ENCODE measurements at places on chromosomes 3 and 15.

GRCh38 chr3:38601956-38602550, 47.4 kb downstream of the SCN5A start:
- DNase-seq = no peak

- DNase-seq = no peak
Observed at GRCh38 chr3:130658678-130659077, 88.0 kb downstream of the PIK3R4 start.

GRCh38 chr3:3053974-3054373, 56.2 kb downstream of the IL5RA start:
- no peak for DNase-seq

GRCh38 chr15:52800828-52801747, 11.0 kb upstream of the ONECUT1 start:
- peak; percentile 5 for DNase-seq

GRCh38 chr3:175432376-175433025, 573.4 kb downstream of the NAALADL2 start:
- DNase-seq = no peak
